ENCODE measurements at places on chromosomes 6 and 20.

- no peak for DNase-seq
Measured at GRCh38 chr20:44582311-44583025, at the start of gene PKIG. PKIG (plus strand) TSS chr20:44582579; CDS start chr20:44614557, 31,978 bp downstream.

DNA sequence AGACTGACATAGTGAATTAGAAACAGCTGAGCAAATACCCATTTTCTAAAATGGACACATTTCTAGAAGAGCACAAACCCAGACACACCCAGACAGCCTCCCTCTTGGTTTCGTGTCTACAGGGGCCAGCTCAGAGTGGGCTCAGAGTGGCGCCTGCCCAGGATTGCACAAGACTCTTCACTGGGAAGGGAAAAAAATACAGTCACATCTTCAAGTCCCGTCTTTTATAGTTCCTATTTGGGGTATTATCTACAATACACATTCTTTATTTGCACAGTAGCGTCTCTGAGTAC, 246.1 kb upstream of the AFDN start:
- no peak for DNase-seq

- DNase-seq, result no peak
Measured at GRCh38 chr6:48098923-48099322, 12.1 kb downstream of the PTCHD4 start.

GRCh38 chr6:128504003-128504654, 16.3 kb downstream of the PTPRK start:
- no peak for DNase-seq

DNA sequence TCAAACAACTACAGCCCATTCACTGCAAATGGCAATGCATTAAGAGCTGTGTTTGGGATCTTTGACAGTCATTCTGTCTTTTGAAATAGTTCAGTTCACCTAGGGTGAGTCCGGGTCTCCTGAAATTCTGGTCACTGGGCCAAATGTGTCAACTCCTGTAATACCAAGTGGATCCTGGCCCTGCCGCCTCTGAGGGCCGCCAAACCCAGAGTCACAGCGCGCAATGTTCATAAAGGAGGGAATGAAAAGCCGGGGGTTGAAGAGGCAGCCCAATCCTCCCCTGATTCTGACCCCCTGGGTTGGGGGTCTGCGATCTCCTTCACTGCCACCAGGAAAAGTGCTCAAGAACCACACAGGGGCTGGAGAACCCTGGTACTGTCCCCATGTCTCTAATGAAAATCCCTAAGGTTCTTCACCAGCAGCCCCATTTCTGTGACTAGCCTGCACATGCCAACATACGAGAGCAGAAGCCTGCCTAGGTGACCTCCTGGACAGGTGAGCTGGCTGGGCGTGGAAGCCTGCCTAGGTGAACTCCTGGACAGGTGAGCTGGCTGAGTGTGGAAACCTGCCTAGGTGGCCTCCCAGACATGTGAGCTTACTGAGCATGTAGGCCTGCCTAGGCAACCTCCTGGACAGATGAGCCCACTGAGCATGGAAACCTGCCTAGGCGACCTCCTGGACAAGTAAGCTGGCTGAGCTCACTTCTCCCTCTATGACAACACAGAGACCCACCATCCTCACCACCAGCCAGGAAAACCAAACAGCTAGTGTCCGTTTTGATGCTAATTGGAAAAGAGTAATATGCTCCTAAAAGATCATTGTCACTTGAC, 16.1 kb upstream of the APMAP start:
- no peak for DNase-seq

- DNase-seq, result no peak
Measured at GRCh38 chr20:17236766-17237165, 9.9 kb downstream of the PCSK2 start.

GRCh38 chr6:161547617-161548016, 273.8 kb upstream of the AGPAT4 start:
- DNase-seq, result no peak

DNA sequence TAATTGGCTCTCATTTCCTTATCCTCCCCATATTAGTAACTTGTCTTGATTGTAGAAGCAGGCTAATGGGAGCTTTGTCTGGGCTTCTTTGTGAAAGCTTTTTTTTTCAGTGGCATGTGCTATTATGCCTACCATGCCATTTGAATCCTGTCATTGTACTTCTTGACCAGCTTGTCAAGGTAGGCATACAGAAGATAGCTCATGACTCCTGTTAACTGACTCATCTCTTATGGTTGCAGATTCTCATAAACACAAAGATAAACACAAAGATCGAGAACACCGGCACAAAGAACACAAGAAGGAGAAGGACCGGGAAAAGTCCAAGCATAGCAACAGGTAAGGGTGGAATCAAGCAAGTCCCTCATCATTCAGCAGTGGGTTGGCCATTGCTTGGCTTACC, 32.5 kb downstream of the TOP1 start:
- no peak for DNase-seq

DNA sequence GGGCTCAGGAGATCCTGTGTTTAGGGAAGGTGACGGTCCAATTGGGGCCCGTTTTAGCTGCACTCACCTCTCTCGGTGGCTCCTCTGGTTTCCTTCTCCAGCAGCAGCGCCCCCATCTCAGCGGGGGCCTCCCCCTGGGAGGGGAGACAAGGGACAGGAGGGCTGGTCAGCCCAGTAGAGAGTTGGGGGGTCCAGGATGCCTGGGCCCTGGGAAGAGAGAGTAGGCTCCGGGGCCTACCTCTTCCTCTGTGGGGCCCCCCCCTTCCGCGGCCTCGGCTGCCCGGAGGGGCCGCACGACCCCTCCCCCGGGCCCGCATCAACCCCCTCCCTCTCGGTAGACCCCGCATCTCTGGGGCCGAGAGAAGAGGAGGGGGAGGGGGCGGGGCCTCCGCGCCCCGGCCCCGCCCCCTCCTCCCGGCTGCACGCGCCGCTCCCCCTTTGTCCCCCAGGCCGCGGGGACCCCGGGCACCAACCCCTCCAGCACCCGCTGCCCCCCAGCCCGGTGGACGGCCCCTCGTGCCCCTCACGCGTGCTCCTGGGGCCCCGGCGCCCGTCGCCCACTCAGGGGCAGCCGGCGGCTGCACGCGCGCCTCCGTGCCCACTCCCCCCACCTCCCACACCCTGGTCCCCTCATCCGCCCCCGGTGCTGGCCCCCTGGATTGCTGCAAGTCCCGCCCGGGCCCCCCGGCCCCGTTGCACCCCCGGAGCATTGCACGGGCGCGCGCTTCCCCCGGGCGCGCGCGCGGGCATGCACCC, 464 bp downstream of the EHMT2 start:
- no peak for DNase-seq

DNA sequence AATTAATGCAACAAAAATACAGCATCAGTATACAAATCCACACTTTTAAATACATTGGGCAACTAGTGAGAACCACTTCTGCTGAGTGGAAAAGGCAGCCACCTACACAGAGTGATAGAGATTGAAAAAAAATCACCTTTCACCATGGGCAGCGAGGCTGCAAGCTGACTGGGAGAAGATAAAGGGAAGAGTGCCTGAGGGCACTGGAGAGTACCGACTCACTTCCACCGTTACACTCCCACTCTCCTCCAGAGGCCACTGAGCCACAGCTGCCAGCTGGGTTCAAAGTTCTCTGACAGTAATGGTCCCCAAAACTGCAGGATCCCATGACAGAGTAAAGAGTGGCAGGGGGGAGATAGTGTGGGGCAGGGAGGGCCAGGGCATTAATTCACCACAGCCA, 24.1 kb downstream of the PXT1 start:
- no peak for DNase-seq

- no peak for DNase-seq
Measured at GRCh38 chr20:51914758-51915157, 112.4 kb upstream of the SALL4 start.

GRCh38 chr6:5534643-5535042, 273.3 kb downstream of the FARS2 start:
- no peak for DNase-seq

Data from stimulated activated CD8-positive, alpha-beta memory T cell treated with anti-CD3 and anti-CD28 coated beads, Interleukin-7, amount 100 ng/mL, for 24 hours (primary cell).